Stimulated activated CD8-positive, alpha-beta memory T cell treated with anti-CD3 and anti-CD28 coated beads, Interleukin-2, amount 100 ng/mL, for 1 hour (primary cell): ENCODE measurements at places on chromosomes 11 and 22.
A peak's percentile ranks its signal among the peaks of the same experiment; 100 is the strongest.

DNA sequence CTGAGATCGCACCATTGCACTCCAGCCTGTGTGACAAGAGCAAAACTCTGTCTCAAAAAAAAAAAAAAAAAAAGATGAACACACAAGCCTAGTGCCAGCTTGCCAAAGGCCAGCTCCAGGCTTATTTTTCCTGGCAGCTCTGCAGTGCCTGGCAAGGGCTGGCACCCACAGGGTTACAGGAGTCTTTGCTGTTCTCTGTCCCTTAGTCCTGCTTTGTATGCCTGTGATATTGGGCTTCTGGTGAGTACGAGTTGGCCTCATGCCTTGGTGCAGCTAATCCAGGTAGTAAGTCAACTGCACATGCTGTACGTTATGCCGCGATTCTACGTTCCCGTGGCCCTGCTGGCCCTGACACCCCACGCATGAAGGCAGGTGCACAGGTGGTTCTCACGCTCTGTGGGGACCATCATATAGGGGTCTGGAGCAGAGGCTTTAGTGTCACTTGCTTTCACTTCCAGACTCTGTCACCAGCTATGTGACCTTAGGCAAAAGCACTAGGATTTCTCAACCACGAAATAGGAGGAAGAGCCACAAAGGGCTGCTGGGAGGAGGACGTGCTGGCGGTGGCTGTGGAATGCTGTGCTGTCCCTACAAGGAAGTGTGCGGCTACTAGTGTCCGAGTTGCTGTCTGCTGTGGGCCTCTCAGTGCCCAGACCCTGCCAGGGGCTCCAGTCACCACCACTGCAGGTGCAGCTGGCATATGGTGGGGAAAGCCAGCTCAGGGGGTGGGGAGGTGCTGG, 21.4 kb upstream of the RASL10A start:
- no peak for DNase-seq

DNA sequence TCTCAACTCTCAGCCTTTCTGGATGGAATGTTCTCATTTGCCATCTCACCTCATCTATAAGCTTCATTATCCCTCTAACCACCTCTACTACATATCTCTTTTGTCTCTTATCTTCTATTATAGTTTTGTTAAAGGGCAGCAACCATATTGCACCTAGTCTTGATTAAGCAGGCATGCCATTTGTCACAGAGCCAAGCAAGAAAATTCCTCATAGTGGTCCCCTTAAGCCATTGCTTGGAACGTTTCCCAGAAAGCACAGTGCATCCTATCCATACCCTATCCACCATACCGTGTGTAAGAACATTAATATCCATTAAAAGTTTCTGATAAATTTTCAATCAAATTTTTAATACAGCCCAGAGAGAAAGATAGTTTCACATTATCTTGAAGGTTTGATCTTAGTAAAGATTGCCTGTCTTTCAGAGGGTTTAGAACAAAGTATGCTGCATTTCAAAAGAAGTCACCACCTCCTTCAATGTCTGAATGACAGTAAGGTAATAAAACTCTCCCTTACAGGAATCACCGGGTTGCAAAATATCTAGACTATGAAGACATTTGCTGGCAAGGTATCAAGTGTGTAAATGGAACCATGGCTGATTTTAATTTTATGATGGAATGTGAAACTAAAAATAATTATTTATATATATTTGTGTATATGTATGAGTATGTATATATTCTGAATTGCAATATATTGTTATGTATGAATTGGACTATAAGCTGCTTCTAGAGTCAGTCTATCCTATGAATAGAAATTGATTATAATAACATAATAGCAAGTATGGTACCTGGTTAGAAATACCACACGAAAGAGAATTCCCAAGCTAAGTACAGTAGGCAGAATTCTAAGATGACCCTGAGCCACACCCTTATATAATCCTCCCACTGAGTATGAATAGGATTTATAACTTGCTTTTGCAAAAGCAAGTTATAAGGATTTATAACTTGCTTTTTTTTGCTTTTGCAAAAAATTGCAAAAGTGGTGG, 1296.3 kb downstream of the LRRC4C start:
- DNase-seq, result no peak

DNA sequence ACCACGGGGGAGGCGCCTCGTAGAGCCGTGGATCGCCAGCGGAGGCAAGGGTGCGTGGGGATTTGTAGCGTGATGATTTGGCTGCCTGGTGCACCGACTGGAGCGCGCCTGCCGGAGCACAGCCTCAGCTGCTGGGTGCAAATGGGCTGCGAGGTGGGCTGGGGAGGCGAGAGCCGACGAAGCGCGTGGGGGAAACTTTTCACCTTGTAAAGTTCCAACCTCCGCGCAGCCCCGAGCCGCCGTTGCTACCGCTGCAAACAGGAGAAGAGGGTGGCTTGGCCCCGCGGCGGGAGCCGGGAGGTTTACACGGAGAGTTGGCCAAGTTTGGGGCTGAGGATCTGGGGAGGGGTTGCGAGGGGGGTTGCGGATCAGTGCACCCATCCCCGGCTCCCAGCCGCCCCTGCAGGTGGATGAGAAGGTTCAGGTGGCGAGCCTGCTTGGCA, 528 bp downstream of the FAT3 start:
- DNase-seq, result no peak

DNA sequence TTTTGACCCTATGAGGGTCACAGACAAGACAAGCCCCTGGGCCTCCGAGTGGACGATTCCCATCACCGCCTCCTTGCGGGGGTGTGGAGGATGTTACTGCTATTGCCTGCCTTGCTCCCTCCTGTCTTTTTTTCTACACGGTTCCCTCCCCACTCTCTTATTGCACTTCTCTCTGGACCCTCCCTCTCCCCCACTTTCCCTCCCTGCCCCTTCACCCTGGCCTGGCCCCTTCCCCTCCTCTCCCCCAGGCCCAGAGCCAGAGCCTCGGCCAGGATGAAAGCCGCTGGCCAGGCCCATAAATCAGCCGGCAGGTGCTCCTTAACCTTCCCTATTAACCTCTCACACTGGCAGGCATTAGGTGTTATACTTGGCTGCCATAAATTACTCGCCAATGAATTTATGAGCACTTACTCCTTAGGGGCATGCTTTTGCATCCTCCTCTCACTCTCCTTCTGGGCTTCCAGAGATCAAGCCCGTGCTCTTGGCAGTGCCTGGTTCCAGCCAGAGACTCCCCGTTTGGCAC, 18.3 kb upstream of the ALX4 start:
- DNase-seq, result no peak

GRCh38 chr11:119726150-119726553, 2.8 kb downstream of the NECTIN1 start:
- no peak for DNase-seq

GRCh38 chr11:2214527-2215229, 43.1 kb upstream of the TH start:
- no peak for DNase-seq

GRCh38 chr11:44945666-44946065, 5.0 kb downstream of the TP53I11 start:
- DNase-seq, result no peak

GRCh38 chr11:3004481-3004880, 12.4 kb upstream of the NAP1L4 start:
- DNase-seq, result no peak

DNA sequence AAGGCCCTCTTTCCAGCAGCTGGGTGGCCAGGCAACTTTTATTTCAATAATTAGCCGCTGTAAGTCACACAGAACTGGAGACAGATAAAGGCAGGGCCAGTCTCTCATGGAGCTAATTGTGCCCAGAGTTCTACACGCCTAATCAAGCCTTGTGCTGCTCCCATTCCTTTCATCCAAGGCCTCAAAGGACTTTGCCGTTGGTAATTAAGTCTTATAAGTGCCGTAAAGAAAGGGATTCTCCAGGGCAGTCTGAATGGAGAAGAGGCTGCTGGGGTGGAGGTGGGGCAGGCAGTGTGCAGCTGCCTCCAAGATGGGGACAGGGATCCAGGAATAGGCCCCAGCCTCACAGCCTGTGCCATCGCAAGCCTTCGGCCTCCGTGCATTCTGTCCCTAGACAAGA, 357.9 kb downstream of the TENM4 start:
- no peak for DNase-seq

DNA sequence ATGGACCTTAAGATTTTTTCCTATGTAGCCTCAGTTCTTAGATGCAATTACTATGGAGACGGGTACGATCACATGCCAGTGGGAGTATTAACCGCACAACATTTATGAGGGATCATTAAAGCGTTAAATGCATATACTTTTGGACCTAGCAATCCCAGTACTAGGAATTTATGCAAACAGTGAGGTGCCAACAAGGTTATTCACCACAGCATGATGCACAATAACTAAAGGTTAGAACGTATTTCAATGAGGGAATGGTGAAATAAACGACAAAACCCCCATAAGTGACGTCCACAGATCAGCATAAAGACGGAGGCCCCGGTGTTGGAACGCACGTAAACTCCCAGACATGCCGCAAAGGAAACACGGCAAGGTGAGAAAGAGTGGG, 539 bp downstream of the SIRT3 start:
- DNase-seq, result peak; percentile 38

DNA sequence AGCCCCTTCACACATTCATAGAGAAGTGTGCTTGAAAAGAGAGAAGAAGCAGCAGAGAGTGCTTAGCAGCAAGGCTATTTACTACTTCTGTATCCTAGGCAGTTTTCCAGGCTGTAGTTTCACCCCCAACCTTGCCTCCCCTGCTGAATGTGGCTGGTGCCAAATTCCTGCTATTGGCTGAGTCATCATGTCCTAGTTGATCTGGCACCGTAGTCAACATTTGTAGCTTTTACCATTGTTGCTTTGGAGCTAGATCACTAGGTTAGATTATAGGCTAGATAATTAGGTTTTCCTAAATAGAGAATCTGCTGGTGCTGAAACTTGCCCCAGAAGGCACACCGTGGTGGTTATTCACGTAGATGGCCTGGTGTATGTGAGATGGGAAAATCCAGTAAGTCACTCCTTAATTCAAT, 32.7 kb downstream of the ARHGAP42 start:
- DNase-seq, result no peak

DNA sequence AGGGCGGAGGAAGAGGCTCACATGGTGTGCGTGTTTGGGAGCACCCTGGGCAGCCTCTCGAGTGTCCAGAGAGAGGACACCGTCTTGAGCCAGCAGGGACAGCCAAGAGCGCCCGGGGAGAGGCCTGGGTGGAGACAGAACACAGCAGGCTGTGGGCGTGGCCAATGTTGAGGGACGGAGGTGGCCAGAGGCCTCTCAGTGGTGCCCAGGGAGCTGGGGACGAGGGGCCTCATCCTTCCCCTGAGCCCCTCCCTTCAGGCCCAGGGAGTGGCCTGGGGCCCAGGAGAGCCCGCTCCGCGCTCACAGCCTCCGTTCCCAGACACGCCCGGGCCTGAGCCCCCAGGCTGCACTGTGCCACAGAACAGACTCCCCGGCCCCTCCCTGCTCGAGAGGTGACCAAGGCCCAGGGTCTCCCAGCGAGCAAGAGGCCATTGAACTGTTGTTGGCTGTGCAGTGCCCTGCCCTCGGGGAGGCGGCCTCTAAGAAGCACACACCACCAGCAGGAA, 48.4 kb downstream of the CDKN1C start:
- DNase-seq, result no peak

GRCh38 chr11:8593935-8594909, at the start of gene STK33:
Gene STK33 (minus strand): TSS chr11:8594228. CDS start chr11:8474905, 119,323 bp downstream.
- DNase-seq, result no peak

GRCh38 chr11:1920128-1920908, 815 bp downstream of the TNNT3 start:
- no peak for DNase-seq

DNA sequence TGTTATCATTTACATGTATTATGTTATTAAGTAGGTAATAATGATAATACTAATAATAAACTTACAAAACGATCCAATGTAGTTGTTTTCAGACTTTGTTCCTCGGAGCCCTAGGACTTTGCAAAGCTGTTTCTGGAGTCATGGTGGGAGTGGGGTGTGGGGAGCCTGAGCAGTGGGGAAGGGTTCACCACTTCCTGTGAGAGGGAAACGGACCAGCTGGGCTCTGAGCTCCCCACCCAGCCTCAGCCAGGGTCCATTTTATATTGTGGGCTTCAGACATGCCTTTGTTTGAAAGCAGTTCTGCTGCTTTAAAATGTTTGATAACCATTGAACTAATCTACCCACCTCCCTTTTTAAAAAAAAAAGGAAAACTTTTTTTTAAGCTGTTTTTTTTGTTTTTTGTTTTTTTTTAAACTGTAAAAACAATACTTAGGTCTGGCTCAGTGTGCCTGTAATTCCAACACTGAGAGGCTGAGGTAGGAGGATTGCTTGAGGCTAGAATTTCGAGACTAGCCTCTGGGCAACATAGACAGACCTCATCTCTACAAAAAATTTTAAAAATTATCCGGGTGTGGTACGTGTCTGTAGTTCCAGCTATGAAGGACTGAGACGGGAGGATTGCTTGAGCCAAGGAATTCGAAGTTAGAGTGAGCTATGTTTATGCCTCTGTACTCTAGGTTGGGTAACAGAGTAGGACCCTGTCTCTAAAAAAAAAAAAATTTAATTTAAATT, 7.0 kb downstream of the SERPING1 start:
- no peak for DNase-seq

DNA sequence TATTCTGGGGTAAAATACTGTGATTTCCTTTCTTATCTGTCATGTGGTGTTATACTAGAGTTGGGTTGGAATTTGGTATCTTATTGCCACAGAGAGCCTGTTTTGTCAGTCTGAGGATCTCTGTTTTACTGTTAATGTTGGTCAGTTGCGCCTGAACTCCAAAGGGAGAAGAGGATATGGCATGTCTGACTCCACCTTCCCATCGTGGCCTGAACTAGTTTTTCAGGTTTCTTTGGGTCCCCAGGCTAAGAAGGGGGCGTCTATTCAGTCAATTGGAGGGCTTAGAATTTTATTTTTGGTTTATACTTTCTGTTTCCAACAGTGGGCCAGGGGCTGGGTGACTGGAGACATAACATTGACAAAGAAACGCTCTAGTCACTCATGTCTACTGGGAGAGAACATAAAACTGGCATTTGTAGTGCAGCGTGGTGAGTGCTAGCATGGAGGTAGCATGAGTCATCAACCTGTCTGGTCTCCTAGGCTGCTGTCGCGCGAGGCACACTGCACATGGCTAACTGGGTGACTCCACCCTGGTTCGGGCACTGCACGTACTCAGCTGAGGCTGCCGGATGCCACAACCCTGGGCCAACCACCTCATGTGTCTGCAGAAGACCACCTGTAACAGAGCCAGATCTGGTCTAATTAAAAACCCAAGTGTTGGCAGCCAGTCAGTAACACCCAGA, 120.1 kb upstream of the OR9Q1 start:
- no peak for DNase-seq

- no peak for DNase-seq
These were observed 58.1 kb downstream of the LRP5 start for GRCh38 chr11:68370211-68371111.

DNA sequence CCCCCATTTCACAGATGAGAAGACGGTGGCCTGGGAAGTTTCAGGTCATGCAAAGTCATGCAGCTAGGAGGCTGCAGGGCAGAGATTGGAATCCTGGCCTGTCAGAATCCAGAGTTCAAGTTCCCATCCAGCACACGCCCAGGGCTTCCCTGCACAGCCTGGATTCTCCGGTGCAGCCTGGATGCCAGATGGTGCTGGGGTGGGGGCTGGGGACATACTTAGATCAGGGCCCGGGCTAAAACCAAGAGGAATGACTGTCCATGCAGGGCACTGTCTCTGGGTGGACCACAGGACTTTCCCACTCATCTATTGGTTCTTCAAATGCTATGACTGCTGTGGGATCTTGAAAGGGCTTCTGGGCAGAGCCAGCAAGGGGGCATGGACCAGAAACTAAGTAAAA, 24.6 kb downstream of the LMO1 start:
- no peak for DNase-seq
